ENCODE measurements at places on chromosomes 6 and 20.

DNA sequence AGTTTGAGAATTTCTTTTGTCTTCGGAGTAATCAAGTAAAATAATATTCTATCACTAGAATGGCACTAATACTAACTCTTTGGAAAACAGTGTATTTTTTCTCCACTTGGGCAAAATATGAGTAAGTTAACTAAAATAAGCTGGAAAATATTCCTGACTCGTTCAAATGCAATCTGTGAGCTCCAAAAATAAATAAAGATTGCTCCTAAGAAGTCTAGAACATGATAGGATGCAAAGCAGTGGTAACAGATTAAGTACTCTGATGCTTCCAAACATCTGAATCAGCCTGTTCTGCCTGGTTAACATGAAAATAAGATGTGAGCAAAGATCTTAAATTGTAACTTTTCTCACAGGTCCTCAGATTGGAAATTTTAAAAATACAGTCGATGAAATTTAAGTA is 285.1 kb upstream of the ID4 start:
- DNase-seq, result no peak

DNA sequence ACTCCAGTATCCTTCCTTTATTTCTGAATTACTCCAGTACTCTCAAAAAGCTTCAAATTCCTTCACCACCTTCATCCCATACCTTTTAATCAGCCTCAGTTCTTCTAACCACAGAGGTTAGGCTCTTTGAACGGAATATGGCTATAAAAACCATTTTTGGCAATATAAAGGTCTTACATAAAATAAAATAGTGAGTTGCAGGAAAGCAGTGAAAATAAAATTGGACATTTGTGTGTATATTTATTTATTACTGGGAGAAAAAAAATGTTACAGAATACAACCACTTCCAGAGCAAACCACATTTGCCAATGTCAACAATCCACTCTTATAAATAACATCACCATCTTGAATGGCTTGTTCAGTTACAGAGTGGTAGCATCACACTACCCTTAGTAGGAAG is 7.7 kb downstream of the HDDC2 start:
- no peak for DNase-seq

DNA sequence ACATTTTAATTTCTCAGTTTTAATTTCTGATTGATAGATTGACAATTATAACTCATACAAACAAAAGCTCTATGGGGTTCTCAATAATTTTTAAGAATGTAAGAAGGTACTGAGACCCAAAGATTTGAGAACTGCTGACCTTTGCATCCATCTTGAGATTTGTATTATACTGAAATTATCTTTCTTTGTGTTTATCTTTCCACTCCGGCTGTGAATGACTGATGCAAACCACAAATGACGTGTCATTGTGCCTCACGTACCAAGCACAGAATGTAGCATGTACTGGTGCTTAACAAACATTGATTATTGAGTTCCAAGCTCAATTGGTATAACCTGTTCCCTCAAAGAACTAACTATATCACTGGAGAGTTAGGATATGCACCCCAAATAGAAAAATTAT is 152.1 kb upstream of the SMLR1 start:
- DNase-seq, result no peak

- DNase-seq, result no peak
Observed at GRCh38 chr20:31663838-31664695, 26.4 kb downstream of the COX4I2 start.

- no peak for DNase-seq
Observed at GRCh38 chr6:111846492-111847409, 26.5 kb downstream of the FYN start.

DNA sequence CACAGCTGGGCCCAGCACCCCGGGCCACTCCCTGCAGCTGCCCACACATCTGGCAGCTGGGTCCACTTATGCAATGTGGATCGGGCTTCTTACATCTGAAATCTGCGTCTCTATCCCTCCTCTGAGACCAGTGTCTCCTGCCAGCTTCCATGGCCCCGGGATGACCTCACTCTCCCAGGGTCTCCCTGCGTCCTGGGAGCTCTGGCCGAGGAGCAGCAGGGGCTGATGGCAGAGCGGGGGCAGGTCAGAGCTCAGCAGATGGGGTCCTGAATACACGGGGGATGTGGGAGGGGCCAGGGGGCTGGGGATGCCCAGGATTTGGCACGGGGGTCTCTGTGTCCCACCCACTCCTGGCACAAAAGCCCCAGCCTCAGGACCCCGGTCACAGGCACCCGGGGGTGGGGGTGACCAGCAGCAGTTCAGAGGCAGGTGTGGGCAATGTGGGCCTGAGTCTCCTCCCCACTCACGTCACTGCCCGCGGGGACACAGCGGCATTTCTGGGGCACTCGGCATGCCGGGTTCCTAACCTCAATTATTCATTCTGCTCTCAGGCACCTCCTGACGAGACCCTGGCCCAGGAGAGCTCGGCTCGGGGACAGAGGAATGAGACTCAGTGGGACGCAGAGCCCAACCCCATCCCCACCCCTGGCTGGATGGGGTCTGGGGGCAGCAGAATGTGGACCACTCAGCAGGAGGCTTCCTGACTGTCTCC is 16.4 kb downstream of the CHRNA4 start:
- DNase-seq, result no peak

- DNase-seq, result no peak
Observed at GRCh38 chr6:36035225-36035624, 7.6 kb downstream of the MAPK14 start.

- no peak for DNase-seq
Observed at GRCh38 chr6:12802440-12802839, 85.9 kb downstream of the PHACTR1 start.

DNA sequence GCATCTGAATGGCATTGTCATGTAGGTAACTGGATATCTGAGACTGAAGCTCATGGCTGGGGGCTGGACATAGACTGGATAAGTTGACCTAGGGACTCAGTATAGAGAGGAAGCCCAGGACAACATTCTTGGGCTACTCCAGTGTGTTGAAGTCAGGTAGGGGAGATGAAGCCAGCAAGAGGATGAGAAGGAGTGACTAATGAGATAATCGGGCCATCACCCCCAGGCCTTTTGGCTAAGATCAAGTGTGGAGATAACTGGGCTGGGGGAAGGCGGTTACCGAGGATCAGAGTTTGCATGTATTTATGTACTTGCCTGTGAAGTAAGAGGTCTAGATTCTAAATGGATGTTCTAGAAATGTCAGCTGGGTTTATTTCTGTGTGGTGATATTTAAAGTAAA is 73.4 kb downstream of the ELOVL2 start:
- DNase-seq, result no peak

DNA sequence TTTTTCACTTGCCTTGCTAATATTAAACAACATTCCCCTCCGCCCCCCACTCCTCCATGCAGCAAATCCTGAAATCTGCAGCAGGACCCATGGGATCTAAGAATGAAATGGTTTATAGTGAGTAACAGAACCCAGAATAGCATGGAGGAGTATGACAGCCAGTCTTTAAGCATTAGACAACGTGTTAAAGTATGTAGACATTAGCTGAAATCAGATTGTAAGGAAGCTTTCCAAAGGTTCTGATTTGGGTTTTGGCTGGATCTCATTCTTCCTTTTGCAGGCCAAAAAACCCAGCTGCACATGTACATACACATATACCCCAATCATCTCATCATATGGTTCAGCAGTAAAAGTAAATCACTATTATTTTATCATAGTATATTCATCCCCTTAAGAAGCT is 126.5 kb downstream of the GJA10 start:
- DNase-seq, result no peak

DNA sequence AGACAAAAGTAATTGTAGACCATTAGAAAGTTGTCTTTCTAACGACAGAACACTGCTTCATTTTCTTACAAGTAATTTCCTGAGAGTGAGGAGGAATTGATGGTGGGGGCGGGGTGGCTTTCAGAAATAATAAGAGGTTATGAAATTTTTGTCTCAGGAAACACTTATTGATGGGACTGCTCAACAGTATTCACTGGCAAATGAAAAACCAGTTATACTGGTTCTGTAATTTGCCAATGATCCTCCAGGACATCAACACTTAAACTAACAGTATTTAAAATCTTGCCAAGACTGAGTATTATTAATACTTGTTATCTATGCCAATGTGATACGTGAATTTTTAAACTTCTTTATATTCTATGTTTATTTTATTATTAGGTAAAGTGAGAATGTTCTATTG is 41.8 kb upstream of the FUT9 start:
- DNase-seq, result no peak

- DNase-seq, result no peak
Observed at GRCh38 chr6:135008941-135009290, 45.7 kb downstream of the HBS1L start.

GRCh38 chr6:22473991-22474682 is 95.2 kb upstream of the HDGFL1 start:
- DNase-seq, result no peak

- DNase-seq, result no peak
Observed at GRCh38 chr6:42911171-42912021, 4.5 kb upstream of the PTCRA start.

GRCh38 chr20:15515691-15516090 is 1057.6 kb downstream of the KIF16B start:
- no peak for DNase-seq

GRCh38 chr20:36483209-36483918 is 58.0 kb upstream of the MYL9 start:
- DNase-seq, result no peak

GRCh38 chr20:36959242-36959641 is 7.7 kb upstream of the SAMHD1 start:
- no peak for DNase-seq

DNA sequence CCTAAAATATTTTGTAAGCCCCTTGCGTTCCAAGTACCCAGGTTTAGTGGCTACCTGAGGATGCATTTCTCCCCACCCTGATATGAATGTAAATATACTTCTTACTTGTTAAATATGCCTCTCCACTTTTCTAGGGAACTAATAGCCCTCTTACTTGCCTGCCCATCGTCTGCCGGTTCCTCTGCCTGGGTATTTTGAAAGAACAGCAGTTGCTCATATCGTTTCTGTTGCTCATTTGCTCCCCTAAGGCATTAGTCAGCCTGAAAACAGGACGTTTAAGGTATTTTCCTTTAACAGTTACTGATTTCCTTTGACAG is 141.3 kb upstream of the CARMIL1 start:
- no peak for DNase-seq

- no peak for DNase-seq
Observed at GRCh38 chr6:84027340-84028181, 6.0 kb upstream of the MRAP2 start.

DNA sequence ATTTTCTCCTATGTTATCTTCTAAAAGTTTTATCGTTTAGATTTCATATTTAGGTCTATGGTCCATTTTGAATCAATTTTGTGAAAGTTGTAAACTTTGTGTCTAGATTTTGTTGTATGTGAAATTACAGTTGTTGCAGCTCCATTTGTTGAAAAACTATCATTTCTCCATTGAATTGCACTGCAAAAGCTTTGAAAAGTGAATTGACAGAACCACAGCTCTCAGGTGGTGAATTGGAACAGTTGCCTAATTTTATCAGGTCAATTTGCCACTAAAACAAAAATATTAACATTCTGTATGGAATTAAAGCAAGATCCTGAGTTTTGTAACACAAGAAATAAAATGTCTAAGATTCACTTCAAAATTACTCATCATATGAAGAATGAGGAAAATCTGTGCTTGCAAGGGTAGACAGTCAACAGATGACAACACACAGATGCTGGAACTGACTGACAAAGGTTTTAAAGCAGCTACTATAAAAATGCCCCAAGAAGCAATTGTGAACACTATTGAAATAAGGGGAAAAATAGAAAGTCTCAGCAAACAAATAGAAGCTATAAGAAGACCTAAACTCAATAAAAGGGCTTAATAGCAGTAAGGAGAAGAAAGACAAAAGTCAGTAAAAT is 346.7 kb downstream of the PAX1 start:
- no peak for DNase-seq
